ENCODE measurements at places on chromosomes 2 and 18.

DNA sequence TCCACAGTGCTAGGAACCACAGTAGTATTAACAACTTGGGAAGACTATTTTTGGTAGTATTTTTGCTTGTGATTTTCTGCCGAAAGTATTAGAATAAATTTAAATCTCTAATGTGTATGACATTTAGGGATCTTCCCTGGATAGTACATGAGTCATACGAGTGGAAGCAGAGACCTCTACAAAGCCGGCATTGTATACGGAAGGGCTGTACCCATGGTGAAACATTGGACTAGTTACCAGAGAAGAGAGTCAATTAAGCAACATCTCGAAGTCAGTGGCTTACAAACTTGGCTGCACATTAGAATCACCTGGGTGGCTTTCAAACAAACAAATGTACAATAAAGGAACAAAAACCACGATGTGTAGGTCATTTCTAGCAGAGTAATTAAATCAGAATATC is 1131.7 kb upstream of the LRRTM1 start:
- DNase-seq = no peak

DNA sequence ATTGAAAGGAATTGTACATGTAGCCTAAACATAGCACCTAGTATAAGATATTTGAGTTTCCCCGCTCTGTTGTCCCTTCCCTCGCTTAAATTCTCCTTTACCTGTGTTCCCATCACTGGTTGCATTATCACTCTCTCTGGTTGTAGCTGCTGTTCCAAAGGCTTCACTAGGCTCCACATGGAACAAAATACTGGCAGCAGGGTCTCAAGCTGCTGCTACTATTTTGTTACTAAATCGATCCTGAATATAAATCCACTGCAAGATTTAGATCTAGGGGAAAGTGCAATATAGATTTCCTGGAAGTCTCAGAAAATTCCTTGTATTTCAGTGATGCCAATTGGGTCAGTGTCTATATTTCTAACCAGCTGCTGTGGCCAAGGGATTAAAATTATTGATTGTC is 443.5 kb downstream of the SATB2 start:
- no peak for DNase-seq

GRCh38 chr2:236765478-236765877 is 195.9 kb downstream of the ACKR3 start:
- DNase-seq = no peak

- no peak for DNase-seq
These were observed 21.0 kb upstream of the PAX3 start for GRCh38 chr2:222319586-222320435.

DNA sequence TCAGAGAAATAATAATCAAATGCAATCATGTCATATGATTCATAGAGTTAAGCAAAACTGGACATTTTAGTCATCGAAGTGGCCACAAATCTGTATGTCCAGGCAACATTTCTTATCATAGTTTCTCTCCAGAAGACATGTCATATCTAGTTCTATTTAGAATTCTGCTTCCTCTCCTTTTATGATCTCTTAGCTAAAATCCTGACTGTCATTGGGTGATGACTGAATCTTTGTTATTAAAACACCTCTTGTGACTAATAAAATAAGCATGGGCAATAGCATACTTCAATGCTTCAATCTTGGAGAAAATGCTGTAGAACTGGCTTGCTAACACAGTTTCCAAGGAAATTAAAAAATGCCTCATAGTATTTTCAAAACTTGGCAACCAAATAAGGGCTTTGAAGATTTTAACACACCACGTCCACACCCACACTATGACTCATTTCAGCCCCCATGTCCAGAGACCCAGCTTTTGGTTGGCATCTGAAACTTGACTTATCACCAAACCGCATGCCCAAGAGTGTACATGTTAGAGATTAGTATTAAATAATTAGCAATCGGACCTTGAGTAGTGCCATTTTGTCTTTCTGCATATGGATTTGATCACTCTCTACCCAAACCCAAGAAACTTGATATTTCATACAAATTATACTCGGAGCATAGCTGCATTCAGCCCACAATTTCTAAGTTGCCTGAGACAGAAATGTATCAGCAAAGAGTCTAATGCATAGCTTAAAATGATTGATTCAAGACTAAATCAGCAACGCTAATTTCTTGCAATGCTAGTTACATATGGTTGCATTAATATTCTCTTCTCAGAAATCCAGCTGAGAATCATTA is 106.5 kb upstream of the ETAA1 start:
- DNase-seq = no peak

DNA sequence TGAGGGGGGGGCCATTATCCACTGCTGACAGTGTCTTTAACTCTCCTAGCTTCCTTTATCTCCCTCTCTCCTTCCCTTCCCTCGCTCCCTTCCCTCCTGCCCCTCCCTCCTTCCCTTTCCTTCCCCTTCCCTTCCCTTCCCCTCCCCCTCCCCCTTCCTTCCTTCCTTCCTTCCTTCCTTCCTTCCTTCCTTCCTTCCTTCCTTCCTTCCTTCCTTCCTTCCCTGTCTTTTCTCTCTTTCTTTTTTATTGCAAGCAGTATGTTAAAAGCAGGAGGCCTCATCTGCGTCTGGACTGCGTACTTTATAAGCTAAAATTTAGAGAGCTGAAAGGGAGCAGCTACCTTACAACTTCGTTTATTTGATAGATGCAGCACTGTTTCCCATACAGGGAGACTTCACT is 105.7 kb upstream of the PXDN start:
- no peak for DNase-seq

DNA sequence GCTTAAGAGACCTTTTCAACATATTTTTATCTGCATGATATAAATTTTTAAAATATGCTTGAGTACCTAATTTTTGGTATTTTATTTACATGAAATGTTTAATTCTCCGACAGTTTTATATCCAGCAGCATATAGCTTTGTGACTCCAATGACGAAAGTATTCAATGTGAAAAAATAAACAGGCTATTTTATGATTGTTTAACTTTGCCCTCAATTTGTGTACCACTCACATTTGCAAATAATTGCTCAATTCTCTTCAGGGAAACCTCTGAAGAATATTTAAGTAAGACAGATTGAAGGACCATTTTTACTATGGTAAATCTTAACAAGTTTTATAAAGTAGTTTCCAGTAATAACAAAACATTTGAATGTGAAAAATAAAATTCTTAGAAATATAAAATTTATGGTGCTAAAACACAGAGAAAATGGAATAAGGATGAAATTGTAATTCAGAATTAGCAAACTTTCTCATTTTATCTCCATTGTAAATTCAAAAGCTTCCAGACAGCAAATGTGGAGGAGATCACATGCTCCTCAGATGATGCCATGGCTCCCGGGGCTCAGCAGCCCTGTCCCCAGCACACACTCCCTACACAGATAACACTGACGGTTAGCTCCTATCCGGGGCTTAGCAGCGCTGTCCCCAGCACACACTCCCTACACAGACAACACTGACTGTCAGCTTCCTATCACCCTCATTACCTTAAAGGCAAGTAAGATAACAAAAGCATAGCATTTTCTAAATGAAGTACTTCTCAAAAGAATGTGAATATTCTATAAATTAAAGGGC is 39.7 kb downstream of the SH3YL1 start:
- no peak for DNase-seq

DNA sequence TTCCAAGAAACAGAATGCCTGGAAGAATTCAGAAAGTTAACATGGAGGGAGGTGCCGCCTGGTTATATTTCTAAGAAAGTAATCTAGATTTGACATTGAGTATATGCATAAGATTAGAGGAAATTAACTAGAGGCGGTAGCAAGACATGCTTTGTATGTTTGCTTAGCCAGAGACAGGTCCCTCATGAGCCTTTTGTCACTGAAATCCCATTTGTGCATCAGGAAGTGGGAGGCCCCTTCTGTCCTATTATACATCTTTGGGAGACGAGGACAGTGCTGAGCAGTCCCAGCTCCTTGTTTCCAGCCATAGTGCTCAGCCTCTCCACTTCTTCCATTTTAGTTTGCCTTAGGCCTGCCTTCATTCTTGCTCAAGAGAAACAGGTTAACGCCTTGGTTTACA is 115.4 kb upstream of the LHCGR start:
- DNase-seq = no peak

DNA sequence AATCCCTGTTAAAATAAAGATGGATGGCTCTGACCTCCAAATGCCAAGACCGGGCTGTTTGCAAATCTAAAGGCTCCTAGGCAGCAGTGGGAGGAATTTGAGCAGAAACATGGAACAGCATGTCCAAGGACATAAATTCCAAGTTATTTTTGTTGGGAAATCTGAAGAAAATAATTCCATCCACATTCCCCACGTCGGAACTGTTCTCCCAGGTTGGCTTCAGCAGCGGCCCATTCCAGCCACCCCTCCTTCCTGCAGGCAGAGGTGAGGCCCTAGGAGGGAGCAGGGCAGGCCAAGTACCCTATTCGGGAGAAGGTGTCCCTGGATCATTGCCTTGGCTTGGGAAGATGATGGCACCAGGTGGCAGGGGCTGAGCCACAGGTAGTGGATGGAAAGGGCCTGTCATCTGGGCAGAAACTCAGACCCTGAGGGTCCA is 117.1 kb downstream of the CAPN13 start:
- no peak for DNase-seq

GRCh38 chr2:105813045-105813315 is 68.3 kb downstream of the NCK2 start:
- no peak for DNase-seq

GRCh38 chr2:65057391-65058052 is 1.3 kb downstream of the CEP68 start:
- peak; percentile 45 for DNase-seq

- DNase-seq = no peak
These were observed 382.8 kb upstream of the NXPH2 start for GRCh38 chr2:139162957-139163356.

- no peak for DNase-seq
These were observed 132.3 kb downstream of the HDAC4 start for GRCh38 chr2:239268549-239268948.

DNA sequence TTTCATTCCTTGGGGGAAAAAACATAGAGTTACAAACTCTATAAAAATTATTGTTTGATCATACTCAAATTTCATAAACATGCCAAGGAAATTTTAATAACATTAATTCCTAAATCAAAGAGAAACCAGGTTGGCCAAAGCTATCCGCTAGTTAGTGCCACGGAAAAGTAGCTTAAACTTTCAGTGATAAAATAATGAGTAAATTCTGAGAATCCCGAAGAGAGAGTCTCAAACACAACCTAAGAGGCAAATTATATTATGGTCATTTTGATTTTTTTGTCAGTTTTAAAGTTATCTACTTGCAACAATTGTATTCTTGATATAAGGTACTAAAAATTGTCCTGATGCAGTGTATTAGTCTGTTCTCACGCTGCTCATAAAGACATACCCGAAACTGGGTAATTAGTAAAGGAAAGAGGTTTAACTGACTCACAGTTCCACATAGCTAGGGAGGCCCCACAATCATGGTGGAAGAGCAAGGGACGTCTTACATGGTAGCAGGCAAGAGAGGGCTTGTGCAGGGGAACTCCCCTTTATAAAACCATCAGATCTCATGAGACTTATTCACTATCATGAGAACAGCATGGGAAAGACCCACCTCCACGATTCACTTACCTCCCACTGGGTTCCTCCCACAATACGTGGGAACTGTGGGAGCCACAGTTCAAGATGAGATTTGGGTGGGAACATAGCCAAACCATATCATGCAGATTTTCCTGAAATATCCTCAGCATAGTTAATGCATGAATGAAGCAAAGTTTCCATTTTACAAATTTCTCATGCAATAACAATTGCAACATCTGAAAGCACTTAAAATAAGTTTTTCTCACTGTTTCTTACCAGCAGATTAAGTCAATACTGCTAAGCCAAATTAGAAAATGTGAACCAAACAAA is 205.9 kb upstream of the STK17B start:
- no peak for DNase-seq

GRCh38 chr18:13456736-13457271 is 238.2 kb downstream of the LDLRAD4 start:
- no peak for DNase-seq

DNA sequence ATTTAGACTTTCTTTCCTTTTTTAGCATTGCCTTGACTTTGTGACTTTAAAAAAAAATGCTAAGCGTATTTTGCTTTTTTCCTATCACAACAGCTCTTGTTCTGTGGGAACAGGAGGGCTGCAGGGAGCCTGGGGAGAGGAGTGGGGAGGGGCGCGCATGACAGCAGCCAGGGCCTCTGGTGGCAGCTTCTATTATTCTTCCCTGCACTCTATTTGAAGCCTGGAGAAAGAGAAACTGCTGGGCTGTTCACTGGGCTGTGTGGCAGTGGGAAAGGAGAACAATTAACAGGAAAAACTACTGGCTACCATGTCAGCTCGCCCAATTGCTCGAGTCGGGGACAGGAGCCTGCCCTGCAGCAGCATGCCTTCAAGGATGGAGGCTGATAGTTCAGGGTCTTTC is 119.0 kb upstream of the ZBTB14 start:
- no peak for DNase-seq

DNA sequence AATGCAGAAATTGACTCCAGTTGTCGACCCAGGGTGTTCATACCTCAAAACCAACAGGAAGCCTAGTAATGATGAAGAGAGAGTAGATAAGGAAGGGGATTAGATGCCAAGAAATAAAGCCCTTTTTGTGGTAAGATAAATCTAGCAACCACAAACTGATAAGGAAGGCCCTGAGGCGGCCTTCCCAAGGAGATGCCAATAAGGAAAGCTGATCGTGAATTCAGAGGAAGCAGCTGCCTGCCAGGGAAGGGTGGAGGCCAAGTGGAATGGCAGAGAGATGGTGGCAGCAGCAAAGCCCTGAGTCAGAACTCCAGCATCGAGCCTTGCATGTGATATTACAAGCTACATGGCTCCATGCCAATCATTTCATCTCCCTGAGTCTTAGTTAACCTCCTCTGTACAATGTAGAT is 126.3 kb downstream of the IRS1 start:
- DNase-seq = no peak

GRCh38 chr18:25310045-25310444 is 41.9 kb downstream of the ZNF521 start:
- no peak for DNase-seq

- DNase-seq = no peak
These were observed 180.6 kb downstream of the ZNF521 start for GRCh38 chr18:25171334-25171733.

- DNase-seq = no peak
These were observed 80.8 kb upstream of the LPIN2 start for GRCh38 chr18:3093624-3094337.

GRCh38 chr2:223580951-223581350 is 21.2 kb downstream of the SCG2 start:
- no peak for DNase-seq

DNA sequence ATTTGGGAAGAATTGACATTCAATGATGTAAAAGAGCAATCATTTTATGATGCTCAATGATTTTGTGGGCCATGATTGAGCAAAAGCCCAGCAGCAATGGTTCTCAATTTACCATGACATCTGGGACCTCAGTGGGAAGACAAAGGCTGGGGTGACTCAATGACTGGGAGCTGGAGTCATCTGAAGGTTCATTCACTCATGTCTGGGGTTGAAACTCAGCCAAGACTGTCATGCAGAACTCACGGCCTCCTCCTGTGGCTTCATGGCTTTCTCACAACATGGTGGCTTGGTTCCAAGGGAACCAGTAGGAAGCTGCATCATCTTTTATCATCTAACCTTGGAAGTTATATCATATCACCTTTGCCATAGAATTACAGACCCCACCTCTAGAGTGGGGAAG is 45.1 kb upstream of the CD226 start:
- DNase-seq = no peak

GRCh38 chr18:28514699-28515098 is 337.8 kb upstream of the CDH2 start:
- no peak for DNase-seq

Measured in effector memory CD8-positive, alpha-beta T cell (primary cell).